Renal cortical epithelial cell (primary cell): ENCODE measurements at places on chromosomes 6 and 20. TPM values are rescaled to one million over a fixed set of nuclear protein-coding genes. Genes with fewer than 3 reads are reported as not detected.

DNA sequence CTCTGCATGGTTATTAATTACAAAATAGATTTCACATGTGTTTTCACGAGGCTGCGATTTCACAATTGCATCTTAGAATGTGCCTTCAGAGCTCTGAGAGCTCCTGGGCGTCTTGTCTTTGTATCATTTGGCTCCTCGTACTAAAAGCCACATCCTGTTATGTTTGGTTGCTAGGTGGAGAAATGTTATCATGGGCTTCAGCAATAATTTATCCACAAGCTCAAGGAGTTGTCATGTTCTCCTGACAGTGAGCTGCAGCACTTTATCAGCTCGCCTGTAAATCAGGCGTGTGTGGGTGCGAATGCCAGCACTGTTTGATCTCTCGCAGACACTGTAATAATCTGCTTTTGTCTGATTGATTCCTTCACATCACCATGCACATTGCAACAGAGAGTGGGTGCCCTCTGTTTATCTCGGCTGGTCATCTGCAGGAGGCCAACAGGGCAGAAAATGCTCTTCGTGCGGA lies 218.6 kb upstream of the ZFP64 start:
- no peak for DNase-seq

GRCh38 chr6:14177413-14178082 lies 60.0 kb downstream of the CD83 start:
- no peak for DNase-seq

DNA sequence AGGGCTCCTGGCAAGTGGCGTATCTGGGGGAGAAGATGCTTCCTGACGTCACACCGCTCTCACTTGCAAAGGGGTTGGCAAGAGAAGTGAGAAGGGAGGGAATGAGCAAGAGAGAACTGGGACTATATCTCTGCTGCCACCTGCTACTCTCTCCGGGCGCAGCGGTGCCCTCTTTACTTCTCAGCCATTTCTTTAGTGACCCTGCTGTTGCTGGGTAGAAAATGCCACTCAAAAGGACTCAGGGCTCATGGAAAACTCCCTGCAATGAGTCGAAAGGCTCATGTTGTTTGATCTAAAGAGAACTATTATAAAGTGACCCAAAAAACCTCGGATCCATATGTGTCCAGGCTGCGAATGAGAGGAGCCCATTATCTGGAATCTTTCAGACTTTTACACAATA lies 401.8 kb downstream of the SAMD5 start:
- no peak for DNase-seq

DNA sequence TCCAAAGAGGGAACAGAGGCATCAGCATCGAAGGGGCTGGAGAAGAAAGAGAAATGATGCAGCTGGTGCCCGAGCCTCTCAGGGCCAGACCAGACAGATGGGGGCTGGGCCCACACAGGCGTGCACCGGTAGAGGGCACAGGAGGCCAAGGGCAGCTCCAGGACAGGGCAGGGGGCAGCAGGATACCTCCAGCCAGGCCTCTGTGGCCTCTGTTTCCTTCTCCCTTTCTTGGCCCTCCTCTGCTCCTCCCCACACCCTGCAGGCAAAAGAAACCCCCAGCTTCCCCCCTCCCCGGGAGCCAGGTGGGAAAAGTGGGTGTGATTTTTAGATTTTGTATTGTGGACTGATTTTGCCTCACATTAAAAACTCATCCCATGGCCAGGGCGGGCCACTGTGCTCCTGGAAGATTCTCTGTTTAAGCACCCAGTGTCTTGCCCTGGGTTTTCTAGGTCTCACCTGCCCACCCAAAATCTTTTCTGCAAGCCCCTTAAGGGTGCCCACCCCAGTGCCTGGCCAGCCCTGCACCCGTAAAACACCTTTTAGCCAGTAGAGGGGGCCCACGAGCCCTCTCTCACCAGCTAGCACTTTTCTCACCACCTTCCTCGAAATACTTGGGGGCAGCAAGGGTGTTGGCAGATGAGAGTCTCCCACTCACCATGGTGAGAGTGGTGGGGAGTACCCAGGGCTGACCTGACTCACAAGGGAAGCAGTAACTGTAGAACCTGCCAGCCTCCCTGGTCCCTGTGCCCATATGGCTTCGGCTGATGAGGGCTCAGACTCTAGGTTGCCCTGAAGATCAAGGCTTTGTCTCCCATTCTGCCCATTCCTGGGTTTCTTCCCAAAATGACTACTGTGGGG lies 35.7 kb upstream of the ID1 start:
- DNase-seq: no peak

GRCh38 chr6:54428431-54428830 lies 120.2 kb downstream of the TINAG start:
- peak; percentile 38 for DNase-seq

DNA sequence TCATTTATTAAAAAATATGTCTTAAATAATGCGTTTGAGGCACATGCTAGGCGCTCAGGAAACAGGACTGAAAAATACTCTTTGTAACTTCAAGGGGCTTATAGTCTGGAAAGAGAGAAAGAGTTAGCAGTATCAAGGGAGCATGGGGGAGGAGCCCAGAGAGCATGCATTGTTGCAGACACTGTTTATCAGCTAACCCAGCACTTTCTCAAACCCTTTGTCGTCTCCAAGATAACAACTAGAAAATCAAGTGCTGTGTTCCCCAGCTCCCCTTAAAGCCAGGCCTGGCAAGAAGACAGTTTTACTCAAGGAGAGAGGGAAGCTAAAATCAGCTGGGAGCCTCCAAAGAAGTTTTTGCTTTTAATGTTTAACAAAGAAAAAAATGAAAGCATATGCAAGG lies 98.4 kb downstream of the PERP start:
- no peak for DNase-seq

DNA sequence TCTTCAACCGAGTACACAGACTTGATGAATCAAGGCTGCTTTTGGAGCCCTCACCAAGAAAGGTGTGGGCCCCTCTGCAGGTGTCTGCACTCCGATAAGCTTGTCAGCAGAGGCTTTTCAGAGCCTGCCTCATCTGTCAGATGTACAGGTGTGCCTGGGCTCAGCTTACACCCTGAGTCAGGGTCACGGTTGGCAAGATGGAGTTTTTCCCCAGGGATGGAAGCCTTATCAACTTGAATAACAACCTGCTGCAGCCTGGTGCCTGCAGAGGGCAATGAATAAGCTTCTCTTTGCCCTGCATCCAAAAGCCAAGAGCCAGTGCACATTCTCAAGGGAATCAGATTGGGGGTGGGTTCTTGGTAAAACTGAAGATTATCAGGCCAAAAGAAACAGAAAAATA lies 427.1 kb downstream of the CD83 start:
- DNase-seq: no peak

GRCh38 chr6:89828988-89829471 lies 650 bp upstream of the CASP8AP2 start:
- DNase-seq: peak; percentile 36

DNA sequence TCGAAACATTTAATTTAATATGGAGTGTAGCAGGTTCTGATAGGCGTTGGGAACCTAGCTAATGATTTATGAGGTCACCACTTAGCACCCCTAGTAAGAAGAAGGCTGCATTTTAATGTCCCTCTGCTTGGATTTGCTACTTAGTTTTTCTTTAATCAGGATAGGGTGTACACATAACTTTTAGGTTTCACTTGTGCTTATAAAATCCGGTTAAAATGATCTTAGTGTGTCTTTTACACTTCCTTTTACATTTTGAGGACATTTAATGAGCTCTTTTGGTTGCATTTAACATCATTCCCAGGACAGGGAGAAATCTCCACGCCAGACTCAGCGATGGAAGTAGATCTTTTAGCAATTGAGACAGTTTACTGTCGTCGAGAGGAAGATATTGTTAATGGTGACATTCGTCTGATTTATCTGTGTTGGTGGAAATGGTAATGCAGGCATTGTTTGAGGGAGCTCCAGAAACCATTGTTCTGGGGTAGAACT lies 5.6 kb downstream of the TFAP2A start:
- no peak for DNase-seq

Gene RFX6
- not detected in 2 replicates for total RNA-seq

DNA sequence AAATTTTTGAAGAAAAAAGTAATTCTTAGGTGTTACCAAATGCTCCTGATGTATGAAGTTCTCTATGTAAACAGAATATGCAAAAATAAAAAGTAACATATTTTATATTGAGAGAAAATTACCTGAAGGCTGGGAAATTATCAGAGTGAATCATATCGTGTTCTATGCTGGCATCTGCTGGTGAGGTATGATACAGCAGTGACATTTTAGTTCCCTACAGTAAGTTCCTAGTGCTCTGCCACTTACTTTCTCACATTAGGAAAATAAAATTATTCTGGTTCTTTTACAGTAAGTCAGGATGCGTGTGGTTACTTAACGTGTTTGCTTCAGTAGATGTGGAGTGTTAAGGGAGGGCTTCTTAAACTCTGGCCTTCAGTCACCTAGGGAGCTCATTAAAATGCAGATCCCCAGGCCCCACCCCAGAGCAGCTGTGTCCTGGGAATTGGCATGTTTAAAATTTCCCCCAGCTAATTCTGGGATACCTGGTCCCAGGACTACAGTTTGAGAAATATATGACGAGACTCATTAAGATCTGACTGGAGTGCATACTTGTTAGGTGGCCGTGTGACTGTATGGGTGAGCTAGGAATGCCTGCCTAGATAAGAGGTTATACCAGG lies 3.2 kb downstream of the ACTR5 start:
- peak; percentile 51 for DNase-seq

DNA sequence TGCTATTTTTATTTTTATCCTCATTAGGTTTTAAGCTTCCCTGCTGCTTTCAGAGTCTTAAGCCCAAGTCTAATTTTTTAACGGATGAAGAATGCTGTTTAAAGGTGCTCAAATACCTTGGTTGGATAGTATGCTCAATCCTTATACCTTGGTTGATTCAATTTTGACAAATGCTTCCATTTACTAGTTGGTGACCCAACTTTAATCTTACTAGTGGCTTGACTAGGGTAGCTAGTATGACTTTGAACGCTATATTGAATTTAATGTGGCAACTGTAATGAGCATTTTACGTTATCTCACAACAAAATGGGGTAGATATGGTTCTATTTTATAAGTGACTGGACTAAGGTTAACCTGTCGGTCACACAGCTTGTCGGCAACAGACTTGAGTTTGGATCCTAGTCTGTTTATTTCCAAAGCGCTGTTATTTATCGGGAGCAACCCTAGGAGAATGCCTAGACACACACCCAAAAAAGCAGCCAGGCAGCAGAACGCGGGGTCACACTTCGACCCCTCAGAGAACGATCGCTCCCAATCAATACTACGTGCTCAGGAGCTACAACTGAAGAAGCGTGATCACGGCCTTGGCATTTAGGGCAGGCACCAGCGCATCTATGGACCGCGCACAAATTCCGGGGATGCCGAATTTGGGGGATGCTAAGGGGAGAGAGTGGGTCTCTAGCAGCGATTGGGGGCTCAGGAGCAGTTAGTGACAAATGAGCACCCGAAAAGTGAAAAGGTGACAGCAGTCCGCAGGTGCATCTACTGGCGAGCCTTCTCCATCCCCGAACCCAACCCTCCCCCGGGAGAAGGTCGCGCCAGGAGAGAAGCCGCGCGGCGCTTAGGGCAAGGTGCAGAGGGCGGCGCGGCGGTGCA lies 586 bp upstream of the ALDH5A1 start:
- DNase-seq: no peak

DNA sequence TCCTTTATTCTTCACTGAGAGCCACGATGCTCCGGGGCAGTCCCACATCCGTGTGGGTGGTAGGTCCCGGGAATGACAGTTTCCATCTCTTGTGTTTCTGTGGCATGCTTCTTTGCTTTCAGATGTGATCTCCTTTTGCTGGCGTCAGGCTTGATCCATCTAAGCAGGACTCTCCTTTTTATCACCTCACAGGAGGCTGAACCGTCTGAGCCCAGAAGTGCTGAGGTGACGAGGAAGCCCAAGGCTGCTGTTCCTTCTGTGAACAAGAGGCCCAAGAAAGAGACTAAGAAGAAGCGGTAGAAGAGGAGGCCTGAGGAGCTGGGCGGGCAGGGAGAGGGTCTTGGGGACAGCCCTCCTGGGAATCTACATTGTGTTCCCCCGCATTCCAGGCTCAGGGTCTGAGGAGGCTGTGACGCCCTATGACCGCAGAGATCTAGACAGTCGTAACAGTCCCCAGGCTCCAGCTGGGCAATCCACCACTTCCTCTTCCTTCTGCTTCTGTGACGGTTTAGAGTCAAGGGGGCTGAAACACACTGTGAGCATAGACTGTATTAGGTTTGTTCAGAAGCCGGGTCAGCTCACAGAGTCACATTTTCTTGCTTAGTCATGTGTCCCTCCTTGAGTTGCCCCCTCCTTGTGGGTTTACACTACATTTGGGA lies 26.8 kb downstream of the MANBAL start:
- no peak for DNase-seq

- DNase-seq: no peak
Observed at GRCh38 chr20:14745830-14746229, 408.4 kb upstream of the FLRT3 start.

- DNase-seq: no peak
Observed at GRCh38 chr6:73062130-73062529, 163.2 kb downstream of the KHDC1L start.

GRCh38 chr6:121439475-121439874 lies 4.0 kb downstream of the GJA1 start:
- no peak for DNase-seq

DNA sequence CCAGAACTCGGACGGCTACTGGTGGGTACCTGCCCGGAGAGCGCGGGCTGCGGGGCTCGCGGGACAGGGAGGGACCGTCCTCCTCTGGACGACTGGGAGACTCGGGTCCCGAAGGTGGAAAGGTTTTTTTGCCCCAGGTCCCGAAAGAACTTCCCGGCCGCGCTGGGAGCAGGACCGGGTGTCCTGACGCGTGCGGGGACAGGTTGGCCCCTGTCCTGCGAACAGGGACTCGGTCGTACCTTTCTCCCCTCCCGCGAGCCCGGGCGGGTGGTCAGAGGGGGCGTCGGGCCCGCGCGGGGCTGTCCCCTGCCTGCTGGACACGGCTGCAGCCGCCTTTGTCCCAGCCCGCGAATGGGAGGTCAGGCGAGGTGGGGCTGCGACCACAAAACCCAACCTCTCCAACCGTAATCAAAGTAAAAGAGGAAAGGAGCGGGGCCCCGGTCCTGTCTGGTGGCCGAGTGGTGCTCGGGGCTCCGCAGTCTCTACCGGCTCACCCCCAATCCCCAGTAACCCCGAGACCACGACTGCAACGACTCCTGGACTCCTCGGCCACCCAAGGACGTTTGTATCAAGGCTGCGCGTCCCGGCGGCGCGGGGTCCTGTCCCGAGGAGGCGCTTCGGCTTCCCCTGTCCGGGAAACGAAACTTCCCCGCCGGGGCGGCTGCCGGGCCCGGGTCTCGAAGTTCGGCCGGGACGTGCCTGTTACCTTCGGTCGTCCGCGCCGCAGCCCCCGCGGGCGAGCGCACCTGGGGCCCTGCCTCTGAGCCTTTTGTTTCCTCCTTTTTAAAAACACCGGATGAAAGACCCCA lies 798 bp downstream of the DSP start:
- DNase-seq: no peak

Gene CST9
- total RNA-seq: not detected in 2 replicates

GRCh38 chr6:142753196-142753595 lies 191.8 kb downstream of the HIVEP2 start:
- DNase-seq: no peak

Gene WFDC5
- total RNA-seq: not detected in 2 replicates

Gene MEI4
- total RNA-seq: 0.17 and 1.2 TPM in 2 replicates

Gene ZBTB46
- total RNA-seq: 3.5 and 5.4 TPM in 2 replicates

- DNase-seq: peak; percentile 42
Observed at GRCh38 chr6:35327349-35328027, 14.9 kb upstream of the PPARD start.

Gene BPIFA2
- not detected in 2 replicates for total RNA-seq

Gene LCA5
- total RNA-seq: 8.3 and 24.0 TPM in 2 replicates

Gene MUCL3
- 0.17 TPM in 1 of 2 replicates, not detected in the other for total RNA-seq
